D721Med (cell line): ENCODE measurements at places on chromosomes 2 and 18.

DNA sequence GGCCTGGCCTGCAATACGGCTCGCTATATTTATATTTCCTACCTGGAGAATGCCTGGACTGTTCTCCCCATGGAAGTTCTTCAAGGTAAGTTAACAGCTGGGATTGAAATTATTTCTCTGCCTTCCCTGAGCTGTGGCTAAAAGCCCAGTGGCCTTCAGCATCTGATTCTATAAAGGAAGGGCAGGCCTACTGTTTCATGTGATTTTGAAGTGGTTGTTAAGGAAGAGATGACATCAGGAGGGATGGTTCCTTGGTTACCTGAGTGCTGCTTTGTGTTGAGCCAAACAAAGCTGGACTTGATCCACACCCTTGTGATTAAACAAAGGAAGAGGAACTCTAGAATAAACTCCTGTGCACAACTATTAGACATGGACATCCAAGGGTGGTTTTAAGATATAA is 61.6 kb downstream of the MFSD6 start:
- DNase-seq = no peak

- no peak for DNase-seq
These were observed 6.5 kb downstream of the CTLA4 start for GRCh38 chr2:203873921-203874631.

GRCh38 chr2:103664690-103665089 is 902.9 kb downstream of the TMEM182 start:
- no peak for DNase-seq

DNA sequence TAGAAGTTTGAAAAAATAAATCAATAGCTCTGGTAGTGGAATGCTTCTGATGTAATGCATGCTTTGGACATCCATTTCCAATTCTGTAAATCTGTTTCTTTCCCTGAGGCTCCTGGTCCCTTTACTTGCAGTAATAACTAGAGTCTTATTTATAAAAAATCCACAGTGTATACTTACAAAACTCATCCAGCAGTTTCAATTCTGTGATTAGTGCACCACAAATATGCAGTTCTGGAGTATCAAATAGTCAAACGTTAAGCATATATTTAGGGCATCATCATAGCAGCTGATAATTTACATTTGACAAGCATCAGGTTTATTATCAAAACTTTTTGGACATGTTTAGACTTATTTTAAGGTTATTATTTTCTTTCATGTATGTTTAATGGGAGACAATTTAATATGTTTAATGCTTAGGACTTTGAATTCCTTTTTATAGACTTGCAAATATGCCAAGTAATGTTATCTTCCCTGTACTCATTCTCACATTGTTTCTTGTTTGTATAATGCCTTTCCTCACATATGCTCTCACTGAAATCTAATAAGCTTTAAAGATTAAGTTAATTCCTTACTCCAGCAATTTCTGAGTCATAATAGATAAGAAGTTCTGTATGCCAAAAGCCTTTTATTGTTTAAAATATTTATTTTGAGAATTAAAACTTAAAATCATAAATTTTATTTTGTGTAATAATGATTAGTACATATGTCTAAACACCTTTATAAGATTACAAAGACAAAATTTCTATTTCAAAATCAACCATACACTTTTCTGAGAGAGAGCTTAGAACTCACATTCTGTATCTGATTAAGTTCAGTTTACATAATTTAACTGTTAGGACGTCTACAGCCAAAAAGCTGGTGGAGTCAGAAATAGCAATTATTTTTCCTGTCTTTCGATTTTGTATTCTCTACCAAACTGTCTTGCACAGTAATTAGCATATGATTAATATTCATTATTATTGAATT is 341.5 kb upstream of the TMEFF2 start:
- no peak for DNase-seq
